Astrocyte of the spinal cord (primary cell): ENCODE measurements at places on chromosomes 7 and 10.

DNA sequence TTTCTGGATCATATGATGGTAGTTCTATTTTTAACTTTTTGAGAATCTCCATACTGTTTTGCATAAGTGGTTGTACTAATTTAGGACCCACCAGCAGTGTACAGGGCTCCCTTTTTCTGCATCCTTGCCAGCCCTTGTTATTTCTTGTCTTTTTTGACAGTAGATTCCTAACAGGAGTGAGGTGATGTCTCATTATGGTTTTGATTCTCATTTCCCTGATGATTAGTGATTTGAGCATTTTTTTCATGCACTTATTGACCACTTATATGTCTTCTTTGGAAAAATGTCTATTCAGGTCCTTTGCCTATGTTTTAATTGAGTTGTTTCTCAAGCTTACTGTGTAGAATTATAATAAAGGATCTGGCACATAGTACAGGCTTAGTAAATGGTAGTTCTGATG is 238.8 kb upstream of the BMPER start:
- DNase-seq: no peak

DNA sequence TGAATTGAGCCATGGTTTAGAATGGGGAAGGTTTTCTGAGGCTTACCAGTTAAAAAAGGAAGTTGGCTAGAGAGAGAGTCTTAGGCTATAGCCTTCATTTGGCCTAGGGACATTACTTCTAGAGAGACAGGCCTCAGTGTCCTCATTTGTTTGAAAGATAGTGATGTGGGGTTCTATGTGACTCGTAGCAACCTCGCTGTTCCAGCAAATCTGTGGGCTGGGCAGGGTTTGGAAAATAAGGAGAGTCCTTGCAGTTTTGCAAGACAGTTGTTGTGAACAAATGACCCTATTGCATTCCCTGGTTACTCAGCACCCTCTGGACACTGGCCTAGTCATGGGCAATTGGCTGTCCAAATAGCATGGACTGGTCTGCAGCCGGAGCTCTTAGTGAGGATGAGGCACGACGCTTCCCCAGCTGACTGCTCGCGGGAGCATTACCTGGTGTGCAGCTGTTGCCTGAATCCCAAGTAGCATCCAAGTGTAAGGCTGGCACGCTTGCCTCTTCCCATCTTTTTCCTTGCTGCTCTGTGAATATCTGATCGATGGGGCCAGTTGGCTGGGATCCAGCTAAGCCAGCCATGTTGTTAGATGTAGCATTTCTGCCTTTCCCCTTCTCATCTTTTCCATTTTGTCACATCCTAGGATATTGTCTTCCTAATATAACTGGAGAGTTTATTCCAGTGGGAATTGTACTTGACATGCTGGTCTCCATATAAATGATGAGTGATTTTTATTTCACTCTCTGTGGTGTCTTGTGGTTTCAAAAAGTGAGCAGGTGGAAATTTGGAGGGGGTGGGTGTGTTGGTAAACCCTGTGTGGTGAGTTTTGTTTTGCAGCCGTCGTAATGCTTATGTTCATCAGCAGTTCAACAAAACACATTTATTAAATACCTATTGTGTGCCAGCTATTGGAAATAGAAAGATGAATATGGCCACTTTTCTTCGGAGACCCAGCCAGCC is 99.8 kb downstream of the SND1 start:
- DNase-seq: peak; percentile 56

GRCh38 chr7:140562926-140563481 is 77.6 kb downstream of the DENND2A start:
- DNase-seq: no peak

GRCh38 chr10:78377356-78377755 is 343.7 kb downstream of the RPS24 start:
- peak; percentile 13 for DNase-seq

DNA sequence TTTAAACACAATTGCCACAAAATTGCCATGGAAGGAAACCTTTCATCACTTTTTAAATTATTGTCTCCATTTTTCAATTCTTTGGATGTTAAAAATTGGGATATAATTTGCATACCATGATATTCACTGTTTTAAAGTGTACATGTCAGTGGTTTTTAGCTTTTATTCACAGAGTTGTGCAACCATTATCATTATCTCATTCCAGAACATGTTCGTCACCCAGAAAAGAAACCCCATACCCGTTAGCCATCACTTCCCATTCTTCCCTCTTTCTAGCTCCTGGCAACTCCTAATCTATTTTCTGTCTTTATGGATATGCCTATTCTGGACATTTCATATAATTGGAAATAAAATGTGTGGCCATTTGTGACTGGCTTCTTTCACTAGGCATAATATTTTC is 260.3 kb upstream of the FERD3L start:
- DNase-seq: peak; percentile 72

DNA sequence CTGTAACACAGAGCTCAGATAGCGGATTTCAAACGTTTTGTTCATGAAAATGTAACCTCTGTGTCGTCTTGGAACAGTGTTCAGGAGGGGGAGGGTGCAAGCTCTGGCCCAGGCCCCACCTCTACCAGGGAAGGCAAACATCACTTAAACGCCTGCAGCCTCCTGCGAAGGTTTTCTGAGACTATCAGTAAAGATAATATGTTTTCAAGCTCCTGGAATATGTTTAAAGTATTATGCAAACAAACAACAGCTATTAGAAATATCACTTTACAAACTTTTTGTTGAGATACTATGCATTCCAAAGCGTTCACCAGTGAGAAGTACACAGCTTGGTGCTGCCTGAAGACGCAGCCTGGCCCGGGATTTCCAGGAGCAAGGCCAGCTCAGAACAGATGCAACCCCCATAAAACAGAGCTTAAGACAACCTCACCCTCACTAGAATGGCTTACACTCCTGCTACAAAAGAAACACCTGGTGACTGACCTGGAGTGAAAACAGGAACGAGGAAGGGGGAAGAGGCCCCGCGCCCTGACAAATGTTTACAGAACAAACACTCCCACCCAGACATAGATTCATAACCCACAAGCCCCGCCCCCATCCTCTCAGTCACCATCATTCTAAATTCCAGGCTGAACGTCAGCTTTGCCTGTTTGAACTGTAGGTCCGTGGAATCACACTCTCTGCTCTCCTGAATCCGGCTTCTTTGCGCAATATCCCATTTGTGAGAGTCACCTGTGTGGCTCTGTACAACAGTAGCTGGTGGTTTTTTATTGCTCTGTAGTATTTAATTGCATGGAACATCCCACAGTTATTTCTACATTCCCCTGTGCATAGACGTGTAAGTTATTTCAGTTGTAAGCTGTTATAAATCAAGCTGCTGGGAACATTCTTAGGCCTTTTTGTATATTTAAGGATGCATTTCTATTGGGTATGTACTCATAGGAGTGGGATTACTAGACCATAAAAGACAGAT is 155.0 kb downstream of the PTPRN2 start:
- DNase-seq: peak; percentile 43

GRCh38 chr10:82498976-82499375 is 624.0 kb downstream of the NRG3 start:
- no peak for DNase-seq

DNA sequence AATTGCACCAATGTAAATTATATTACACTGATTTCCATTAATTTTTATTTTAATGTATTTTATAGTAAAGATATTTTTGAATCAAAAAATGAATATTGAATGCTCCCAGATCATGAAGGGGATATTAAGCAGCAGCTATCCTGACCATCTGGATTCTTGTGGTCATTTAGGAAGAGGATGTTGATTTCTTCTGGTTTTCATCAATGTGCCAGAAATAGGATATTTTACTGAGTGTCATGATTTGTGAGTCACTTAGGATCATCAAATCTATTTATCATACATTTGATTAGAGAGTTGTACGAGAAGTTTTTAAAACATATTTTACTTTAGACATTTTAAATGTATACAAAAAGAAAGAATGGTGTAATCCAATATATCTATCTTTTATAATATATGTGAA is 366.3 kb upstream of the CHRM2 start:
- no peak for DNase-seq

DNA sequence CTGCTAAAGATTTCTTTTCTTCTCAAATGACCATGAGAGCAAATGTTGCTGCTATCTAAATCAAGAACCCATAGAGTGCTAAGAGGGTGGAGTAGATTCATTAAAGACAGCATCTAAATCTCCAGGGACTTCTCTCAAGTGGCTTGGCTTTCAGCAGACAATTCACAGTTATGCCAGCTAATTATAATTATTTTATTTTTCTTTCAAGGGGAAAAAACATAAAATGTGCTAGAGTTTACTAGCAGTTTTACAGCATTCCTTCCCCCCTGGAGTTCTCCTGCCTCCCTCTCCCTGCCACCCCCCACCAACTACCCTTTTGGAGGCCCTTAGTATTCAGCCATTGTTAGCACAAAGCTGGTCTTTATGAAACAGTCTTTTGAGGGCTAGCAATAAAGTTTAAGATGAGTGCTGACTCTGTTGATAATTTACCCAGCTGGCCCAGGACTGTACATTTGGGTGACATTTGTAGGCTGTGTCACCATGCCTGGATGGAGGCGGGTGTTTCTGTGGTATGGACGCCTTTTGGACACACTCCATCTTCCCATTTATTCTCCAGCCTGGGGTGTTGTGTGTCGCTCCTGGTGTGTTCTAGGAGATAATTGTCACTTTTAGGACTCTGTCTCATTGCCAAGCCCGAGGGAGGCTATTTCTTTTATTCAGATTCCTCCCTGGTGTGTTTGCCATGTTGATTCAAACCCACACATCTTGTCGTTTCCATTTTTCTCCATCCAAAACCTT is 160.2 kb downstream of the CREB5 start:
- DNase-seq: no peak

GRCh38 chr7:42065942-42066341 is 171.1 kb downstream of the GLI3 start:
- DNase-seq: peak; percentile 80

DNA sequence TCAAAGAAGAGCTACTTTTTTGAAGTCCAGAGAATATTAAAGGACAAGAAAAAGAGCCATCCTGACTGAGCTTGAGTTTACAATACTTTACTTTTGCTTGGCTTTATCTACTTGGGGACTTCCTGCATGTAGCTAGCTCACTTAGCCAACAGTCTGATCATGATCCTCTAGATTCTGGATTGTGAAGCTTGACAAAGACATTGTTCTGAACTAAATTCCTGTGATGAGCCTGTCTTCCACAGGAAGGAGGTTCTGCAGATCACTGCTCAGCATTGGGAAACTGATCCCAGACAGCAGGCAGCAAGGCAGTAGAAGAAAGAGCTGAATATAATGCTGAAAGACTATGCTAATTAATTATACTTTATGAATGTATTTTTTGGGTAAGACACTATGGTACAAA is 296.4 kb downstream of the DGKB start:
- peak; percentile 17 for DNase-seq

DNA sequence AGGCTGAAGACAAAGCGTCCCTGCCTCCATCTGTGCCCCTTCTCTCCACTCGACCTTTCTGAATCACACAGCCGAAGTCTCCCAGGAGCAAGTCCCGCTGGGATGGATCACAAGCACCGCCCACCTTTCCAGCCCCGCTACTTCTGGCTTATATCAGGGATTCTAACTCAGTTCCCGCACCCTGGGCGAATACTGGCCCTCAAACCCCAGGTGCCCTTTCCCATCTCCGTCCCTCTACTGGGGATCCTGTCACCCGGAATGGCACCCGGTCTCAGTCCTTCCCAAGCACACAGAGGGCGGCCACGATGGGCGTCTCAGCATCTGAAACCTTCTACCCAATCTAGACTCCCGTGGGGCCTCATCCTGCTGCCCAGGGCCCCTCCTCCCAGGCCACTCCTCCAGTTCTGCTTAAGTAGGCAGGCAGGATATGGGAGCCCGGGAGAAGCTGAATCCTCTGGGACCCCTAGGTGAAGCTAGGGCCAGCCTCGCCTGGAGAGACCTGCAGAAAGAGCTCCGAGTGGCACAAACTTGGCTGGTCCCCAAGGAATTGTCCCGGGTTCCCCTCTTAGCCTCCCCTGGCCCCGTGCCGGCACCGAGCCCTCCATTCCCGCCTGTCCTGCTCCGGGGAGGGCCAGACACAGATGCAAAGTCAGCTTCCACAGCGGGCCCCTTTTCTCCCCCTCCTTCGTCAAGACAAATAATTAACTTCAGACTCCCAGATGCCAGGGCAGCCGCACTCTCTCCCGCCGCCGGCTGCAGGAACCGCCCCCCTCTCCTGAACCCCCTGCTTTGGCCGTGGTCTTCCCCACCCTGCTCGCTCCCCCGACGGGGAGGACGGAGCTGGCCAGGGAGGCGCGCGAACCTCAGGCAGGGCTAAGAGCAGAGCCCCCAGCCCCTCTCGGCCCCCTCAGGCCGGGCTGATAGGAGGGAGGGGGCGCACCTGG is 612 bp downstream of the KCP start:
- DNase-seq: peak; percentile 24

GRCh38 chr7:158812684-158813083 is 16.6 kb downstream of the ESYT2 start:
- DNase-seq: no peak

- DNase-seq: no peak
These were observed 102.4 kb downstream of the SEMA3A start for GRCh38 chr7:84092207-84092606.

- DNase-seq: no peak
These were observed at the start of gene FAM170B for GRCh38 chr10:49133706-49134248. FAM170B (minus strand) TSS chr10:49134021; CDS start chr10:49133918, 103 bp downstream.

DNA sequence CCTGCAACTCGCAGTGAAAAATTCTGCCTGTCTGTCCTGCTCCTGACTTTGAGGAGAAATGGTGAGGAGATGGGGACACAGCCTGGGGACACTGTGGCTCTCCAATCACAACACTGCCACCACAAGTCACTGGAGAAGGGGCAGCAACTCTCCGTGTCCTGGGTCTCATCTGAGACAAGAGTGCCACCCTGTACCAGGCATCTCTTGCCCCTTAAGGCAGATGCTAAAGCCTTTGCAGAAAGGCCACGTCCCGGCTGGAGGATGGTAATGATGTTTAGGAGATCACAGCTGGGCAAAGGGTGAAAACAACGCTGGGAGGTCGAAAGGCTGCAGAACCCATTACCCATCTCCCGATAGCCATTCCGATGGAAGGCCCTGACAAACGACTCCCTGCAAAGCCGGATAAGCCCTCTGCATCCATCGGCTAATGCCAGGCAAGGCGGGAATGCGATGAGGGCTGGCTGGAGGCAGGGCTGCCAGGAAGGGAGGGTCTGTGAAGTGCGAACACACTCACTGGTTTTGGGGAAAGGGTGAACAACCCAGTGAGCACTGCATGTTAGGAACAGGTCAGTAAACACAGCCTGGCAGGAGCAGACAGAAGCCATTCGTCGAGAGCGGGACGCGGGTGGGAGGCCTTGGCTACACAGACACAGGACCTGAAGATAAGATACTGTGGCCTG is 190.8 kb downstream of the ADARB2 start:
- no peak for DNase-seq

- peak; percentile 96 for DNase-seq
These were observed 97.6 kb downstream of the CCNY start for GRCh38 chr10:35433851-35434426.

DNA sequence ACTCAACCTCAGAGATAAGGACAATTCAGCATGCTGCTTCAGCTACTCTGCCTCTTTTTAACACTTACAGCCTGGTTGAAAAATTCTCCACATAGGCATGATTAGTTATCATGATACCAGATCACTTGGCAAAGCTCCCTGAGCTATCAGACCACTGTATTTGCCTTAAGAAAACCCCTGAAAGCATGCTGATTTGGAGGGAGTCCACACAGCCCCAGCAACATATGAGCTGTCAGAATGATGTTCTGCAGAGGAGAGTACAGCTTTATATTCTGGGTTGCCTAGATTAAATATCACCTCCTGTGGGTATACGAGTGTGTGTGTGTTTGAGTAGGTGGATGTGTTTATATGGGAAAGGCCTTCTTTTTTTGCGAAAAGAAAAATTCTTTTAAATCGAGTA is 170.2 kb upstream of the CHRM2 start:
- no peak for DNase-seq
